Glutamatergic neuron (in vitro differentiated cells): ENCODE measurements at places on chromosomes 4 and X.

DNA sequence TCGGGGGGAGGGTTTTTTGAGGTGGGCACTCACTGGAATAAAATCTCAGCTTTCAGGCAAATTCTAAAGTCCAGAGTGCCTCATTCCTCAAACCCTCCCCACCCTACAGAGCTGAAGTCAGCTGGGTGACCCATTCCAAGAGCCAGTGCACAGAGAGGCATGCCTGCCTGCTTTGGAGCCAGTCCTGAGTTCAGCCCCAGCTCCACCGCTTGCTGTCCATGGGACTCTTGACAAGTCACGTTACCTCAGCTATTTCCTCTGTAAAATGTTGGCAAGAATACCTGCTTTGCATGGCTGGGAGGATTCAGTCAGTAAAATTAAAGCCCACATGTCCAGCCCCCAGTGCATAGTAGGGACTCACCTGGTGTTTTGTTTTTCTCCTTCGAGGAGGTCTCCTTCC, 125.9 kb upstream of the PJA1 start:
- DNase-seq, result no peak

DNA sequence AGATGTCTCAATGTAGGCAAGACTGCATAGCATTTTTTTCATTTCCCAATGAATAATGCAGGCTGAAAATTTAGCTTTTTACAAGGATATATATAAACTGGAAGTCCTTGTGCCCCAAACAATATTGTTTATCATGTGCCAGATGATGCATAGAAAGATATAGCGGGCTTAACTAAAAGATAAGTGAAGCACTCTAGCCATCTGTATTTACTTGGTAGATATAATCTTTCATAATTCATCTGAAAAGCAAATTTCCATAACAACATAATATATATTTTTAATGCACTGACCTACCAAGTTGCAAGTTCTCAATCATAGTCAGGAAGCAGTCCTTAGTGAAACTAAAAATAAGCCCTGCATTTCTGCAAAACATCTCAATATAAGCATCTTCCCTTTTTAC, 653.3 kb downstream of the NLGN4X start:
- DNase-seq, result no peak

DNA sequence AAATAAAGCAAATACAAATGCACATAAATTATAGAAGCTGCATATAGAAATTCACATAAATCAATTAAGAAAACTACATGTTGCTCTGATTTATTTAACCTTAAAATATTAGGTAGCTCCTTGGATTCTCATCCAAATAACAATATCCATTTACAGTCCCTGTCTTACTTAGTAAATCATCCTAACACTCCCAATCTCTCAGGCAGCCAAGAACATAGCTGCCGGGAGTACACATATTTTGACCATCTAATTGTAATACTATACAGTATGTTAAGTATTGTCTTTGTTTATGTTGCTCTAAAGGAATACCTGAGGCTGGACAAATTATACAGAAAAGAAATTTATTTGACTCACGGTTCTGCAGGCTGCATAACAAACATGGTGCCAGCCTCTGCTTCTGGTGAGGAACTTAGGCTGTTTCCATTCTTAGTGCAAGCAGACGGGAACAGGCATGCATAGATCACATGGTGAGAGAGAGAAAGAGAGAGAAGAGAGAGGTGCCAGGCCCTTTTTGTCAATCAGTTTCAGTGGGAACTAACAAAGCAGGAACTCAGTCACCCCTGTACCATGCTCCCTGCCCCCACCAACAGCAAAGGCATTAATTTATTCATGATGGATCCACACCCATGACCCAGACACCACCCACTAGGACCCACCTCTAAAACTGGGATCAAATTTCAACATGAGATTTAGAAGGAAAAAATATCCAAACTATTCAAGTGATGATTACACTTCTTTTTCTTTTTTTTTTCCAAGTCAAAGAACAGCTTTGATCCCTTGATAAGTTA, 614.8 kb upstream of the TECRL start:
- no peak for DNase-seq

DNA sequence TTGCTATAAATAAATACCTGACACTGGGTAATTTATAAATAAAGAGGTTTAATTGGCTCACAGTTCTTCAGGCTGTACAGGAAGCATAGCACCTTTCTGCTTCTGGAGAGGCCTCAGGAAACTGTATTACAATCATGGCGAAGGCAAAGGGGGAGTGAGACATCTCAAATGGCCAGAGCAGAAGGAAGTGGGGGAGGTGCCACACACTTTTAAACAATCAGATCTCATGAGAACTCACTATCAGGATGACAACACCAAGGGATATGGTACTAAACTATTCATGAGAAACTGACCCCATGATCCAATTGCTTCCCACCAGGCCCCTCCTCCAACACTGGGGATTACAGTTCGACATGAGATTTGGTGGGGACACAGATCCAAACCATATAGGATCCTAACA, 11.7 kb upstream of the TCEAL9 start:
- DNase-seq, result no peak

- DNase-seq, result no peak
These were observed 85.1 kb downstream of the AFF1 start for GRCh38 chr4:87019898-87020297.

GRCh38 chrX:31629195-31629594, 557.4 kb upstream of the FTHL17 start:
- DNase-seq, result no peak

DNA sequence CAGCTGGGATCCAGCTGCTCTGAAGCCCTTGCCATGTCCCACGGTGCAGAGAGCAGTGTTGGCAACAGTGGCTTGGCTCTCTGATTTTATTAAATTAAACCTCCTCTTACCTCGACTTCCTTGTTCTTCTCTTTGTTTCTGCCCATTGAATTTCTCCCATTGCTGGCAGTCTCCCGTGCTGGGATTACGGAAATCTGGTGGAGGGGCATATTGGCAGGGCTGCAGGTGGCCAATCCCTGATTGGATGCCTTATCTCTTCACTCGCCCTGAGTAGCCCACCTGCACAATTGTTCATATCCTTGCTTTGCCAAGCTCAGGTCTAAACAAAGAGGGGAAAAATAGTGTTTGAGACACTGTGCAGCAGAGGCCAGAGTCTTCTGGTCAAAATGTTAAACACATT, 493.9 kb downstream of the TMA16 start:
- DNase-seq, result no peak
